T-cell (primary cell): ENCODE measurements at places on chromosomes 13 and 19.

DNA sequence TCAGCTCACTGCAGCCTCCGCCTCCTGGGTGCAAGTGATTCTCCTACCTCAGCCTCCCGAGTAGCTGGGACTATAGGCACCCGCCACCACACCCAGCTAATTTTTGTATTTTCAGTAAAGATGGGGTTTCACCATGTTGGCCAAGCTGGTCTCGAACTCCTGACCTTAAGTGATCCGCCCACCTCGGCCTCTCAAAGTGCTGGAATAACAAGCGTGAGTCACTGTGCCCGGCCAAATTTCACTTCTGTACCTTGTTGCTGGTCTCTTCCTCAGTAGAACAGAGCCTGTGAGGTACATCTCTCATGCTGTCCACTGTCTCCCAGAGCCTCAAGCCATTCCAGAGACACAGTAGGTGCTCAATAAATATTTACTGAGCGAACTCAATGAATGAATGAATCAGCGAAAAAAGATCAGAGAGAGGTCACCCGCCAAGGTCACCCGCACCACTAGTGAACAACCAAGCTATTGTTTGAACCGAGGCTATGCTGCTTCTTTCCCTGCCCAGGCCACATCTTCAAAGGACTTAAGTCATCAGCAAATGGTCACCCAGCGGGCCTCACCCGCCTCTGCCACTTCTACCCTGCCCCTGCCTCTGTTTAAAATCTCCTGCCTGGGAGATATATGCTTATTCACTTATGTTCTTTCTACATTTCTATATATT is 9.3 kb downstream of the TMEM143 start:
- H3K27me3 ChIP-seq = no peaks in the 10 kb centered on the region
- peaks cover 3% of the 10 kb centered on the region for H3K36me3 ChIP-seq
- H3K4me3 ChIP-seq = no peak overlapping the region
- H3K27ac ChIP-seq = no peak overlapping the region
- no peak for DNase-seq
- peaks cover 6% of the 10 kb centered on the region for H3K4me1 ChIP-seq

DNA sequence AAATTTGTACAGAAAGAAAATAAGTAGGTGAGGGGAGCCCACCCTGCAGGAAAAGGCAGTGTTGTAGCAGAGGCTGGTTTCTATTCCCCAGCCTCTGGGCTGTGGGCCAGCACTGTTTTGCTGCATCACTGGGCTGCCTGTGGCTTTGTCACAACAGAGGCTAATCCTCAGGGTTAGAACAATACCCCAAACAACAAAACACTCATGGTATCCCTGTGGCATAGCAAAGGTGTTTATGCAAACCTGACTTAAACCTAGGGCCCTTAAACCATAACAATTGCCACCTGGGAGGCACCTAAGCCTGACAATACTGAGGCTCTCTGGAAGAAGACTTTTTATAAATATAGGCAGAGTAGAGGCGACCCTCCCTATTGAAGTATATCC is 314.7 kb downstream of the OLFM4 start:
- no peaks in the 10 kb centered on the region for H3K36me3 ChIP-seq
- H3K27me3 ChIP-seq = no peaks in the 10 kb centered on the region
- no peaks in the 10 kb centered on the region for H3K4me1 ChIP-seq
- H3K27ac ChIP-seq = no peak overlapping the region
- no peak overlapping the region for H3K4me3 ChIP-seq
- no peak for DNase-seq

GRCh38 chr19:5154129-5154798 is 185.4 kb downstream of the KDM4B start:
- no peaks in the 10 kb centered on the region for H3K36me3 ChIP-seq
- no peaks in the 10 kb centered on the region for H3K4me1 ChIP-seq
- no peak overlapping the region for H3K27ac ChIP-seq
- peak; percentile 54 for DNase-seq
- no peak overlapping the region for H3K4me3 ChIP-seq
- H3K27me3 ChIP-seq = no peaks in the 10 kb centered on the region

DNA sequence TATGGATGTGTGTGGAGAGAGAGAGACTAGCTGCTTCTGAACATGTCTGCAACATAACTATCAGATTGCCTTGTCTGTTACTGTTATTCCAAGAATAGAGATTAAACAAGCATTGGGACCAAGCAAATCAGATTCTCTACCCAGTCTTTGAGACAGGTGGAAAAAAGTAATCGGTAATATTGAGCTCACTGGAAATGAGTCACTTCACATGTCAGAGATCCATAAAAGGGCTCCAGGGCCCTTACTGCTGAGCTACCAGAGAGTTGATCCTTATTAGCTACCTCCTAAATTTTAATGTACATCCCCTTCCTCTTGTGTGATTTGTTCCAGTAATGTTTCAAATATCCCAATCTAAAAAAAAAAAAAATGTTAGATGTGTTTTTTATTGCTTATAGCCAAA is 2118.0 kb downstream of the PCDH9 start:
- no peak overlapping the region for H3K27ac ChIP-seq
- no peaks in the 10 kb centered on the region for H3K27me3 ChIP-seq

GRCh38 chr19:50325310-50326100 is 3.7 kb downstream of the KCNC3 start:
- H3K4me1 ChIP-seq = peaks cover 47% of the 10 kb centered on the region
- peak; percentile 61 for DNase-seq
- no peaks in the 10 kb centered on the region for H3K36me3 ChIP-seq
- H3K27me3 ChIP-seq = peaks cover 72% of the 10 kb centered on the region

DNA sequence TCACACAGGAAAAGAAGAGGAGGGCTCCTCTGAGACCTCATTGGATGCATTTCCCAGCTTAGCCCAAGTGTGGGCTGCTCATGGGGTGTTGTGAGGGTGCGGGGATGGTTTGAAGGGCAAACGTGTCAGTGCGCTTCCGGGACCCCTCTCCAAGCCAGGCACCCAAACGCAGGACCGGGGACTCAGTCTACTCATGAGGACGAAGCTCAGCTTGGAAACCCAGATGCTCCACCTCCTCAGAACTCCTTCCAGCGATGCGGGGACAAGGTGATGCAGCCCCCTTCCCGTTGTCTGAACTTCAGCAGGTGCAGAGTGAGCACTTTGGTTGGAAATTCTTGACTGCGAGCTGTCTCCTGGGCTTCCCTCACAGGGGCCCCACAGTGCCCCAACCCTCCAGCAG is 33.1 kb upstream of the MTIF3 start:
- H3K4me3 ChIP-seq = no peak overlapping the region
- no peak for DNase-seq
- H3K27ac ChIP-seq = no peak overlapping the region
- H3K36me3 ChIP-seq = no peaks in the 10 kb centered on the region

DNA sequence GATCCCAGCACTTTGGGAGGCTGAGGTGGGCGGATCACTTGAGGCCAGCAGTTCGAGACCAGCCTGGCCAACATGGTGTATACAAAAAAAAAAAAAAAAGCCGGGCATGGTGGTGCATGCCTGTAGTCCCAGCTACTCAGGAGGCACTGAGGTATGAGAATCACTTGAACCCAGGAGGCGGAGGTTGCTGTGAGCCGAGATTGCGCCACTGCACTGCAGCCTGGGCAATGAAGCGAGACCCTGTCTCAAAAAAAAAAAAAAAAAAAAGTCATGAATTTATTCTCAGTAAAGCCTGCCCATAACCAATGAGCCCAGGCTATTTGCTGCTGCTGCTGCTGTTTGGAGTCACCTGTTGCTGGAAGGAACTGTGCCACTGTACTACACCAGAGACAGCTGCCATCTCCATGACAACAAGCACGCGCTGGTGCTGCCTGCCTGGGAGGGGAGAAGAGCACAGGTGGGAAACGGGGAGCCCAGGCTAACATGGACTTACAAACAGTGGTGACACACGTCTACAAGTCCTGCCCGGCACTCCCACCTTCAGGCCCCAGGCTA is 11.3 kb downstream of the ZFR2 start:
- H3K4me1 ChIP-seq = no peaks in the 10 kb centered on the region
- DNase-seq = no peak
- H3K27me3 ChIP-seq = no peaks in the 10 kb centered on the region
- H3K27ac ChIP-seq = no peak overlapping the region
- no peak overlapping the region for H3K4me3 ChIP-seq

DNA sequence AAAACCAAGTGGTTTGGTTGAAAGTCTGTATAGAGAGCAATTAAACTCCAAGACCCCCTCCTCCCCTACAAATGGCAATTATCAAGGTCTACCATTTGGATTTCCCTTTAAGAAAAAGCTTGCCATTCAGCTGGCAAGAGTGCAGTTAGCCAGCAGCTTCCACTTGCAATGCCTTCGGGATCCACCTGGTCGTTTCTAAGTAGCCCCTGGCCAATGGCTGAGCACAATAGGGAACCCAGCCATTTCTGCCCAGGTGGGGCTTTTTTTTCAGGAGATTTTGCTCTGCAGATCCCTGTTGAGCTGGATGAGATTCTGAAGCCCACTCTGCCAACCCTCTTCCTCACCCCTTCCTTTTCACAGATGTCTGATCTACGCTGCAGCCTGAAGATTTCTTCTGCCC is 26.3 kb downstream of the TGDS start:
- H3K4me3 ChIP-seq = no peak overlapping the region
- no peak for DNase-seq
- no peaks in the 10 kb centered on the region for H3K4me1 ChIP-seq
- peaks cover 5% of the 10 kb centered on the region for H3K36me3 ChIP-seq
- no peak overlapping the region for H3K27ac ChIP-seq

DNA sequence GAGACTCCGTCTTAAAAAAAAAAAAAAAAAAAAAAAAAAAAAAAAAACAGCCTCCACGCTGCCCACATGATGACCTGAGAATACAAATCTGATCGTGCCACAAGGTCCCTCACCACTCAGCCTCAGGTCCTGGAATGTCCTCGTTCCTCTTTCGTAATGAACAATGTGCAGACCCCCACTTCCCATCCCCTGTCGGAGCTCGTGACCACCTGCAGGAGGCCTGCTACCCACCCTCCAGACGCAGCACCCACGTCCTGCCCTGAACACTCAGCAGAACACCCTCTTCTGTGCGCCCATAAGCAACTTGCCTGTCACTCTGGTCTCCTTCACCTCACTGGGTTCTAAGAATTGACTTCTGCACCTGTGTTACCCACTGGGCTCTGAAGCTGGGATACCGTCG is 166.4 kb downstream of the KATNAL1 start:
- no peak overlapping the region for H3K4me3 ChIP-seq
- no peak overlapping the region for H3K27ac ChIP-seq
- no peak for DNase-seq
- H3K36me3 ChIP-seq = no peaks in the 10 kb centered on the region
- no peaks in the 10 kb centered on the region for H3K27me3 ChIP-seq

GRCh38 chr13:54449922-54450321 is 1421.3 kb downstream of the OLFM4 start:
- DNase-seq = no peak
- no peak overlapping the region for H3K4me3 ChIP-seq
- H3K36me3 ChIP-seq = no peaks in the 10 kb centered on the region
- H3K4me1 ChIP-seq = no peaks in the 10 kb centered on the region

GRCh38 chr19:35005256-35005977 is 5.3 kb downstream of the GRAMD1A start:
- peaks cover 37% of the 10 kb centered on the region for H3K36me3 ChIP-seq
- peaks cover 68% of the 10 kb centered on the region for H3K4me1 ChIP-seq
- no peak overlapping the region for H3K4me3 ChIP-seq
- no peak for DNase-seq

- no peaks in the 10 kb centered on the region for H3K4me1 ChIP-seq
- H3K27ac ChIP-seq = no peak overlapping the region
- no peak for DNase-seq
- peaks cover 19% of the 10 kb centered on the region for H3K36me3 ChIP-seq
- no peak overlapping the region for H3K4me3 ChIP-seq
- no peaks in the 10 kb centered on the region for H3K27me3 ChIP-seq
Measured at GRCh38 chr13:113964251-113964995, 9.5 kb downstream of the C13orf46 start.

GRCh38 chr19:30999726-31000125 is 349.5 kb downstream of the TSHZ3 start:
- H3K27me3 ChIP-seq = no peaks in the 10 kb centered on the region
- H3K4me3 ChIP-seq = no peak overlapping the region
- H3K27ac ChIP-seq = no peak overlapping the region
- no peaks in the 10 kb centered on the region for H3K4me1 ChIP-seq
- DNase-seq = no peak
- H3K36me3 ChIP-seq = no peaks in the 10 kb centered on the region

GRCh38 chr13:23268441-23268840 is 87.7 kb downstream of the SGCG start:
- DNase-seq = no peak
- H3K36me3 ChIP-seq = no peaks in the 10 kb centered on the region
- no peaks in the 10 kb centered on the region for H3K27me3 ChIP-seq
- H3K4me1 ChIP-seq = no peaks in the 10 kb centered on the region
- H3K27ac ChIP-seq = no peak overlapping the region

DNA sequence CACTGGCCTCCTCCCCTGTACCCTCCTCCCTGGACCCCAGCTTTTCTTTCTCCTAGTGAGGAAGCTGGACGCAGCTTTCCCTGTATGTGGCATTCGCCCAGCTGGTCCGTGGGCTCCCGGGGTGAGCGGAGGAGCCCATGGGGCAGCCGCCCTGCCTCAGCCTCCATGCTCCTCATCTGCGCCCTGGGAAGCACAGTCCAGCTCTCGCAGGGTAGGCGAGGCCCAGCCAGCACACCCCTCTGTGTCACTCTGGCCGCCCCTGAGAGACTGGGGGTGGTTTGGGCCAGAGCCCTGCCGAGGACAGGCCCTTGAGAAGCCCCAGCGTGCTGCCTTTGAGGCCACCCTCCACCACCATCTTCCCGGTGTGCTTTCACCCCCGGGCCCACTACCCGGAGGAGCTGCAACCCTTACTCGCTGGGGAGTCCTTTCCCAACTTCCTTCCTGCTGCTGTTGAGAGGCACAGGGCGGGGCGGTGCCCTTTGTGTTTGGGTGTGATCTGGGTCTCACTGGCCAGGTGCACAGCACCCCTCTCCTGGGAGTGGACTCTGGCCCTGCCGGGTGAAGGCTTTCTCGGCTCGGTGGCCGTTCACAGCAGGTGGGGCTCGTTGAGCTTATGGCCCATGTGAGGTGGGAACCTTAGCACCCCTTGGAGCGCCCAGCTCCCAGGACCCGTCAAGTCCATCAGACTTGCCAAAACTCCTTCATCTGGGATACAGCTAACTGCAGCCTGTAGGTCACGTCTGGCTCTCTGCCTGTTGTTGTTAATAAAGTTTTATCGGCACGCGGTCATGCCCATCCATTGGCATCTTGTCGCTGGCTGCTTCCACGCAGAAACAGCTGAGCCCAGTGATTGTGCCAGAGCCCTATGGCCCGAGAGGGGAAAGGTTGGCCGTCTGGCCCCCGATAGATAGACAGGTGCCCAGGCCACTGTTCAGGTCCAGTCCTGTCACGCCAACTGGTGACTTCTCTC is 3.2 kb downstream of the NCLN start:
- H3K4me1 ChIP-seq = peaks cover 58% of the 10 kb centered on the region
- H3K36me3 ChIP-seq = peaks cover 22% of the 10 kb centered on the region
- no peaks in the 10 kb centered on the region for H3K27me3 ChIP-seq
- no peak for DNase-seq
- no peak overlapping the region for H3K27ac ChIP-seq
